ENCODE measurements at places on chromosomes 6 and 20.

DNA sequence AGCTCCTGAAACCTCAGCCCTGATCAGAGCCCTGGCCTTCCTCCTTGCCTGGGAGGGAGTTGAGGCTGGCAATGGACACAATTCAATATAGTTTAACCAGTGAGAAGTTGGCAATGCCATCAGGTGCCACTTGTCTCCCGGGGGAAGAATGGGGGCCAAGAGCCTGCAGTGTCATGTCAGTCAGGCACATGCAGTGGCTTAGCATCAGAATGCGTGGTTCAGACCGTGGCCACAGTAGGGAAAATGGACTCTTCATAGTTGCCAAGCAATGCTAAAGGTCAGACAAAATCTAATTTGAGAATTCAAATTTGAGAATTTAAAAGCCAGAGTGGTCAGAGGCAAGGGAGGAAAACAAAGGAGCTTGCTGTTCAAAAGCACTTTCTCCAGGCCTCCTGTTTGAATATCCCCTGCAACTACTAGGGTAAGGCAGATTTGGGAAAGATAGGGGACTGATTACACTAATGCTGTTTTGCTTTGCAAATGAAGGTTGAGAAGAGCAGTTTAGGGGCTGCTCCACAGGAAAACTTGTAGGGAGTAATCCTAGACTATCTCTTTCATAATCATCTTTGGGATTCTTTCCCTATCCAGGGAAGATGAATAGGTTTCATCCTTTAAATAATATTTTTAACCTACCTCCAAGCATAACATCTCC, 33.1 kb upstream of the CLIC5 start:
- no peak for DNase-seq

GRCh38 chr20:41571006-41571405, 47.2 kb downstream of the CHD6 start:
- DNase-seq = no peak

GRCh38 chr6:90663873-90664272, 77.0 kb upstream of the MAP3K7 start:
- DNase-seq = no peak

GRCh38 chr20:48790473-48791003, 37.3 kb downstream of the PREX1 start:
- DNase-seq = no peak

DNA sequence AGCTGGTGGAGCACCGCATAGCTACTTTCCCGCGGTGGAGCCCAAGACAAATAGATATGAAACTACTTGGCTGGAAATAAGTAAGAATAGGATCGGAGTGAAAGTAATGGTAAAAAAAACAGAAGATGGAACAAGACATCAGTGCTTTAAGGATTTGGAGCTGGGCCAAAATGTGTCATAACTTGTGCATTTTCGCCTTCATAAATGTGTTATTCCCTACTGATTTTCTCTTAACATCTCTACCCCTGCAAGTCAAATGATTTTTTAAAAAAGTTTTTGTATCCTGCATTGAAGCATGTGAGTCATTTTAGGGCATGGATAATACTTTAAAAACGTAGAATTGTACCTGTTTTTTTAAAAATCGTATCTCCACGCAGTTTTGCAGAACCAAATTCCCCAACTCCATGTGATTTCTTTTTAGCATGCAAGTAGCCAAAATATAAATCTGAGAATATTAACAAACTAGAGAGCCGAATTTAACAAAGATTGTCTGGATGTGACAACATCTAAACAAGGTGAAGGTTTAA, 882 bp upstream of the FAM184A start:
- DNase-seq = no peak

- peak; percentile 71 for DNase-seq
Measured at GRCh38 chr20:32582659-32583580, 2.2 kb downstream of the NOL4L start.

DNA sequence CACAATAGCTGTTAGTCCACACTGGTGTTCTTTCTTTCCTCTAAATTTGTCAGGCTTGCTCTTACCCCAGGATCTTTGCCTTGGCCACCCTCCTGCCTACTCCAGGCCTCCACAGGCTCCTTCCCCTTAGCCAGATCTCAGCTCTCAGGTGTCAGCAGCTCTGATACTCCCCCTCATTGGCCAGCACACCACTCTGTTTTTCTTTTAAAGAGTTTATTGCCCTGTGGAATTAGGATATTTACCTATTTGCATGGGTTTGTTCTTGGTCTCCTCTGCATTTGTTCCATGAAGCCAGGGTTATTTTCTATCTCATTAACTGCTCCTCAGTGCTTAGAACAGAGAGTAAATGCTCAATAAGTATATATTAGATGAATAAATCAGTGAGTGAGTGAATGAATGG, 36.8 kb downstream of the GCNT2 start:
- no peak for DNase-seq

- DNase-seq = no peak
Measured at GRCh38 chr20:50387996-50388332, 122.2 kb upstream of the PTPN1 start.

DNA sequence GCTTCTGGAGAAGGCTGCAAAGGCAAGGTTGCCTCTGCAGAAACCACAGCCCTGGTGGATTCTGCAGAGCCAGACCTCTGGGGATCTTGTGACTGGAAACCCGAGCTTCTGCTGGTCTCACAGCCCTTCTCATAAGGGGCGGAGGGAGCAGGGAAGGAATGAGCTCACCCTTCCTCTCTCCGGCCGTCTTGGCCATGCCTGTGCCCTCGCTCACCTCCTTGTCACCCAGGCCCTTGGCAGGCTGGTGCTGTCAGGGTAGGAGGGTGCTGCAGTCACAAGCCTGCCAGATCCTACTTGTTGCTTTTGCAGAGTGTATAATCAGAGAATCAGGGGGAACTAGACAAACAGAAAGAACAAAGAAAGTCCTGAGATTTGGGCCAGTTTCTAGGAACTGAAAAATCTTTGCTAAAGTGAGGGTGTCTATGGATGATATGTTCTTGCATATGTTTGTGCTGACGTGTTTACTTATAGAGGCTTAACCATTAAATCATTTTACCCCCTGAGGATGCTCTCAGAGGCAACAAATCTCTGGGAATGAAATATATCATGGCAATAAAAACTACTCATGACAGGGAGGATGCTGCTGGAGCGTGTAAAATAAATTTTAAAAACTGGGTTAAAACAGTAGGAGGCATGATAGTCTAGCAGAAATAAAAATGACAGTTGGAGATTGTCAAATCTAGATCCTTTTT, 244.9 kb upstream of the SOX4 start:
- peak; percentile 51 for DNase-seq

- no peak for DNase-seq
Measured at GRCh38 chr6:170584954-170585498, 589 bp upstream of the PDCD2 start.

- DNase-seq = no peak
Measured at GRCh38 chr6:55941702-55942101, 66.3 kb upstream of the BMP5 start.

DNA sequence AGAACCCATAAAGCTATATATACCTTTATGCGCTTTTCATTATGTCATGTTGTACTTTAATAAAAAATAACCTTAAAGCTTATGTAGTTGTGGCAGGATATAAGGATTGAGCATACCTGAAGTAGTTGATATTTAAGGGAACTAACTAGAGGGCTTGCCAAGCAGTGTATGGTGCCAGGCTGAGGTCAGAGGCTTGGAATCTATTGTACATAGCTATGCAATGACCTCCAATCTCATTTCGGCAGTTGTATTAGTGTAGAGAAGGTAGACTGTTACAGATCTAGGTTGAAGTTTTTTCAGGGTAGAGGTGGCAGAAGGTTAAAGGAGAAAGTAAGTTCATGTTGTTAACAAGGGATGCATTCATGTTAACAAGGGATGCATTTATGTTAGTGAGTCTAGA, 397.7 kb upstream of the HS3ST5 start:
- no peak for DNase-seq

GRCh38 chr20:38059832-38060231, 26.3 kb downstream of the RPRD1B start:
- DNase-seq = no peak

GRCh38 chr6:79608334-79609224, 22.6 kb upstream of the SH3BGRL2 start:
- DNase-seq = no peak

DNA sequence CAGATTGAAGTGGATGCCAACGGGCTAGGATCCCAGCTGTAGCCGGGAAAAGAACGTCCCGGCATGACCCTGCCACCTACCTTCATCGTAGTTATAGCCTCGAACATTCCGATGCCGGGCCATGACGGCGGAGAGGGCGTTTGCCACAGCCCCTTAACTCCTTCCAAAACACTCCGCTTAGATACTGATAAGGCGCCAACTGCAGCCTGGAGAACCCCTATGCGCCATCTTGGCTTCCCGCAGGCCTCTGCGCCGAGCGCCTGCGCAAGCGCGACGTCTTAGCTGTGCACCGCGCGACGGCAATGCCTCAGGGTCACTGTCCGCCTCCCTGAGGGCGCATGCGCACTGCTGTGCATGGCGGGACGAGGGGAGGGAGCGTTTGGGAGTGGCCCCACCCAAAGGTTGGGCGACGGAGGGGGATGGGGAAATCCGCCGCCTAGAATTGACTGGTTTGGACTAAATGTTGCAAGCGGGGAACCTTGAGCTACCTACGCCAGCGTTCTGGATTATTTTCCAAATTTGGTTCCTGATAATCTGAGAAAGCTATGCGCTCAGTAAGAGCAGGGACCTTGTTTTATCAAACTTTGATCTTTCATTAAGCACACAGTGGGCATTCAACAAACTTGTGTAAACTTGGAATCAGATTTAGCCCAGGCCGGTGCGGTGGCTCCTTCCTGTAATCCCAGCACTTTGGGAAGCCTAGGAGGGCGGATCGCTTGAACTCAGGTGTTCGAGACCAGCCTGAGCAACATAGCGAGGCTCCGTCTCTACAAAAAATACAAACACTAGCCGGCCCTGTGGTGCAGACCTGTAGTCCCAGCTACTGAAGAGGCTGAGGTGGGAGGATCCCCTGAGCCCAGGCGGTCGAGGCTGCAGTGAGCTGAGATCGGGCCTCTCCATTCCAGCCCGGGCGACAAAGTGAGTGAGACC, at the start of gene HBS1L:
HBS1L (minus strand) TSS at position 254 of the 930 bp plus-strand sequence; CDS start at position 123, 131 bp downstream.
- peak; percentile 94 for DNase-seq

GRCh38 chr6:46023216-46023915, 7.7 kb upstream of the CLIC5 start:
- no peak for DNase-seq

DNA sequence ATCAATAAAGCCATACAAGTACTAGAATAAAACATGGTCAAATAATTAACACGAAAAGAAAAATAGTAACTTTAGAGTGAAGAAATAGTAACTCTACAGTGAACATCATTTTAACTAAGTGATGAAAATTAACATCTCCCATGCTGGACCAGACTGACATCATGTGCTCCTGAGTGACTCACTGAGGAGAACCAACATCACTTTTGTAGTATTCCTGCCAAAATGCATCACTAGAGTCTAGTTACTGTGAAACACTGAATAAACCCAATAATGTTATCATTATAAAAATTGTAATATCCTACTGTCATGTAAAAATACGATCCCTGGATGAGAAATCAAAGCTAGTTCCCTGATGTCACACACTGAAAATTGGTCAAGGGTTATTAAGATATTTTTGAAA, 361.3 kb downstream of the CD109 start:
- no peak for DNase-seq

- DNase-seq = no peak
Measured at GRCh38 chr6:29107758-29108157, at the start of gene OR2J3. TSS of gene OR2J3 (plus strand) at chr6:29108058. CDS start at chr6:29111891, 3,833 bp downstream.

- DNase-seq = no peak
Measured at GRCh38 chr20:18852318-18852717, 38.7 kb downstream of the SCP2D1 start.

- no peak for DNase-seq
Measured at GRCh38 chr20:49747707-49748524, 34.2 kb upstream of the B4GALT5 start.

DNA sequence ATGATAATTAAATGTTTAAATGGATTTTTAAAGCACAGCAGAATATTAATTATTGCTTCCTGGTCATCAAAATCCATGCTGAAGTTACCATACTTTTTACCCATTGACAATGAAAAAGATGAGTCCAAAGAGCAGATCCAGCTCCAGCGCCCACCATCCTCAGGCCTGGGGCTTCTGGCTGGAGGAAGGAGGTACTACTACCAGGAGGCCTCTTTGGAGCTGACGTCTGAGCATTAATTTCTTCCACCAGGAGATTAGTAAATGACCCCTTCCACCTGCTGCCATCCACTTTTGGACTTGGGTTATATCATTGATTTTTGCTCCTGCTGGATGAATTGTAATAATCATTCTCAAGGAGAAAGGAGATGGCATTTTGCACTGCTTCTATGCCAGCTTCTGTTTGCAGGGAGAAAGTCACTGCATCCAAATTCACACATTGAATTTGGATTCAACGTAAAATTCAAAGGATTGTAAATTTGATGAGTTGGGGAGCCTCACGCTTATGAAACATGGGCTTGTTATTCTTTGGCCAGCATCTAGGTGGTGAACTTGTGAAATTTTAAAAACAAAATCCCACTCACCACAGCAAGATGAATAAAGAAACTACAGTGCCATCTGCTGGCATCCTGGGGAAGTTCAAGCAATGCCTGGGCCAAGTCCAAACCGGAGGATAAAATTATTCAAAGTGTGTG, 121.8 kb downstream of the SASH1 start:
- peak; percentile 74 for DNase-seq

DNA sequence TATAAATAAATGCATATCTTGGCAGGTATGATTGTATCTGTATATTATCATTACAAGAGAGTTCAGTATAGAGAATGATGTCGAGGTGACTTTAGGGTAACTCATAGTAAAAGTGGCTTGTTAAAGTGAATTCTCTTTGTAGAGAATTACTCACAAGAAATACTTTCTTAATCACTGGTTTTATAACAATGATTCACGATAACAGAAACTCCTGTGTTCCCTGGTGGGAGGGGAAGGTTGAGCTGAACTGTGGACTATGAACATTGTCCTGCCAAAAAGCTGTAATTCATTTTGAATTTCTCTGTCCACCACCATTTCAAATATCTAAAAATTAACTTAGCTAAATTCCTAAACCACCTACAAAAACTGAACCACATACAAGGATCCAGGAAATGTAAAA, 7.7 kb downstream of the TPMT start:
- no peak for DNase-seq

DNA sequence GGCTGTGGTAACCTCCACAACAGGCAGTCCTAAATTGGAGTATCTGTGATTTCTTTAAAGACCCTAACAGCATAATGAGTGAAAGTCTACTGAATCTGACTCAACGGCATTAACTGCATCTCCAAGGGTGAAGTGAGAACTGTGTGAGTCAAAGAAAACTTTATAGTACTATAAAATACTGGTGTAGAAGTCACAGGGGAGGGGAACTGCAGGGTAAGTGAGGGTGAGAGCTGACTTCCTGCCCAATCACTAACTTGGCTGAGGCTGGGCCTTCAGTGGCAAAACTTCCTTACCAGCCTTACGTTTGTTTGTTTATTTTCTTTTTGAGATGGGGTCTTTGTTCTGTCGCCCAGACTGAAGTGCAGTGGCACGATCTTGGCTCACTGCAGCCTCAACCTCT, 109.8 kb downstream of the PTPRK start:
- DNase-seq = no peak

All from nephron progenitor cell (in vitro differentiated cells).